ENCODE measurements at places on chromosomes 2 and 18.

DNA sequence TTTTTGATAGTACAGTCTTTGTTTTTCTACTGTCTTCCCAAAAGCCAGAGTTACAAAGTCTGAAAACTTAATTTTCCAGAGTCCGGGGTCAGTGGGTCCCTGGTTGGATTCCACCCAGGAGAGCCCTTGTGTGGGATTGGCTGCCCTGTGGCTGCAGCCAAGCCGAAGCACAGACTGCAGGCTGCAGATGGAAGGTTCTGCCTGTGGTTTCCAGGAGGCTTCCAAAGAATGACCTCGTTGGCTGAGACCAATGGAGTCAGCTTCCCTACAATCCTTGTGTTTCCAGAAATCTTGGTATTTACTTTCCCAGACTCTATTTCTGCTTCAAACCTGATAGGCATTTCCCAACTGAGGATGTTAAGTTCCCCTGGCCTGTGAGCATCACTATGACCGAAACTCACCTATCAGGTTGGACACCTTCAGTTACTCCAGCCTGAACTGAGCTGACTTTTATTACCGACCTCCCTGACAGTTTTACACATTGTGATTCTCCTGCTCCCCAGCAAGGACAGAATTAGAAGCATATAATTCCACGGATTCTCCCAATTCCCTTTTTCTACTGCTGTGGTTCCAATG lies 117.5 kb upstream of the CCDC68 start:
- DNase-seq: no peak

- DNase-seq: no peak
Measured at GRCh38 chr2:12050396-12050795, 304.0 kb downstream of the LPIN1 start.

GRCh38 chr2:64263315-64263714 lies 119.1 kb upstream of the PELI1 start:
- no peak for DNase-seq

- no peak for DNase-seq
Measured at GRCh38 chr18:8050616-8051329, 483.7 kb downstream of the PTPRM start.

GRCh38 chr2:241141214-241141770 lies 8.0 kb downstream of the PASK start:
- no peak for DNase-seq

- DNase-seq: no peak
Measured at GRCh38 chr2:63755216-63755615, 86.5 kb upstream of the UGP2 start.

GRCh38 chr2:46269001-46269400 lies 28.2 kb upstream of the EPAS1 start:
- no peak for DNase-seq

- no peak for DNase-seq
Measured at GRCh38 chr2:154425994-154426393, 272.5 kb upstream of the KCNJ3 start.

- DNase-seq: no peak
Measured at GRCh38 chr2:182898718-182899117, 32.3 kb upstream of the FRZB start.

DNA sequence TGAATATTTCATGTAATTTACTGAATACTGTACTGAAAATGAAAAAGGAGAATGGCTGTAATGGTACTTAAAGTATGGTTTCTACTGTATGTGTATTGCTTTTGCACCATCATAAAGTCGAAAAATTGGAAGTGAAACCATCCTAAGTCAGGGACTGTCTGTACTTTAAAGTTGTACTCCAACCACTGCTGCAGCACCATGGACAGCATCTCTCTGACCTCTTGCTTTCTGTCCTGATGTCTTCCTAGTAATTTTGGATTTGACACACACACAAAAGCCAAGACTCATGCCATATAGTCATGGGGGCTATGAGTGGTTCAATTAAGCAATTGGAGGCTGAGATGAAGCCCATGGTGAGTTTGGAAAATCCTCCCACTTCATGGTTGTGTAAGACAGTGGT lies 256.3 kb upstream of the PKDCC start:
- DNase-seq: no peak

DNA sequence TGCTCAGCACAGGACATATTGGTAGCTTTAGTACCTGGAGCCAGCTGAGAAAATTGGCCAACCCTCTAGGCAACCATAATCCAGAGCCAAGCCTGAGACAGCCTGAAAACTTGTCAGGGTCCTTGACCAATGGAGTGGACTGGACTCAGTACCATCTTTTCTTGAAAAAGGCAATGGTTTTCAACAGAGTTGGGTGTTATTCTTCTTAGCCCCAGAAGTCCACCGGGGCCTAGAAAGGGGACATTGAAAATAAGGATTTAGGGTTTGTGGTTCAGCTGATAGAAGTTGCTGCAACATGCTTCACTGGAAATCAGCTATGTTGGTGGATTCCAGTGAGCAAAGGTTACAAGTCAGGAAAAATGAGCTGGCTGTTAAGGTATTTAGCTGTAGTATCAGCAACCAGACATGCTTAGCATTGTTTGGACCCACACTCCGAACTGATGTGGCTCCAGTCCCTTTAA lies 22.1 kb upstream of the CNOT11 start:
- DNase-seq: no peak

- no peak for DNase-seq
Measured at GRCh38 chr2:239760596-239760995, 264.5 kb downstream of the NDUFA10 start.

GRCh38 chr2:98608962-98609604 lies 694 bp downstream of the UNC50 start:
- DNase-seq: no peak

GRCh38 chr2:176166272-176166671 lies 9.2 kb downstream of the HOXD3 start:
- DNase-seq: no peak

- DNase-seq: no peak
Measured at GRCh38 chr2:237217995-237218616, 132.4 kb downstream of the COPS8 start.

- DNase-seq: no peak
Measured at GRCh38 chr2:219274361-219274921, 4.7 kb upstream of the DNAJB2 start.

GRCh38 chr18:32919799-32920198 lies 147.0 kb upstream of the KLHL14 start:
- DNase-seq: no peak

DNA sequence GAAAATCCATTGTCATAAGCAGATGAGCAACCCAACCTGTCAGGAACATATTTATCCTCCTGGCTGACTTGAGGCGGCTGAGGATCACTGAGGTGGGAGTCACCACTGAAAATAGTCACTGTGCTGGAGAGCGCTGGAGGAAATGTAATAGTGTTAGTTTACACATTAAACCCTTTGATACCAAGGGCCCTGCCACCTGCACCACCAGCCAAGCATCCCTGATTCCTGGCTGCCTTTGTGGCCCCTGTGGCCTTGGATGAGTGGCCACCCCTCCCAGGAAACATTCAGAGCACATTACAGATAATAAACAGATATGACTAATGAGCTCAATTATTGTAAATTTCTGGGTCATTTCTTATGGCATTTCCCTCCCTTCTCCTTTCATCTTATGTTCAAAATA lies 105.9 kb downstream of the LYPD1 start:
- DNase-seq: no peak

DNA sequence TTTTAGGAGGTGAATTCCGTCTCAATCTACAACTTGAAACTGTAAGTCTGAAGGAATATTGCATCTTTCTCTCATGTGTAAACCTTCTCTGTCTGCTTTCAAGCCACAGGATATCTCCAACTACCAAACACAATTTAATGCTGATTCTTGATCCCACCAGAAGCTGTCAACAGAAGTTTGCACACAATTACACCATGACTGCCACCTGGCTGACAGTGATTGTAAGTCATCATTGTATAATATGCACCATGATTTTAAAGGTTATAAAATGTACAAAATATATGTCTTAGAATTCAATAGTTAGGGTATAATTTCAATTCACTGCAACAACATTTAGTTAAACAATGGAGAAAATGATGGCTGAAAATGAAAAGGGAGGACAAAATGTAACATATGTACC lies 18.4 kb downstream of the PREPL start:
- no peak for DNase-seq

DNA sequence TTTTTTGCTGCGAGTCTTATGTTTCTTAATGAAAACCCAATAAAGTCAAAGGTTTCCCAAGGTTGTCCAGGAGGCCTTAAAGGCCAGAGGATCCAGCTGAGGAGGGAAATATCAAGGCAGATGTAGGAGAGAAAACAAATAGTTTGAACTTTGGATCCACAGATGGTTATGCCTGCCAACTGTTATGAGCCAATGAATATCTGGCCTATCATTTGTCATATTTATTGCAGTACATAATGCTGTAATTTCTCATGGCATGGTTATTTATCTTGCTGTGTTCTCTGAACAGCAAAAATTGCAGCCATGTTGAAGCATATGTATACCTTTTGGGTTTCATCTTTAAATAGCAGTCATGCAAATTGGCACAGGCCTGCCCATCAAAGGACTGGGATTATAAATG lies 38.2 kb upstream of the CAVIN2 start:
- no peak for DNase-seq

- DNase-seq: no peak
Measured at GRCh38 chr2:88885275-88885674, 193.8 kb downstream of the RPIA start.

- no peak for DNase-seq
Measured at GRCh38 chr2:101147971-101148370, 3.2 kb downstream of the TBC1D8 start.

- DNase-seq: no peak
Measured at GRCh38 chr18:25097057-25097456, 254.9 kb downstream of the ZNF521 start.

DNA sequence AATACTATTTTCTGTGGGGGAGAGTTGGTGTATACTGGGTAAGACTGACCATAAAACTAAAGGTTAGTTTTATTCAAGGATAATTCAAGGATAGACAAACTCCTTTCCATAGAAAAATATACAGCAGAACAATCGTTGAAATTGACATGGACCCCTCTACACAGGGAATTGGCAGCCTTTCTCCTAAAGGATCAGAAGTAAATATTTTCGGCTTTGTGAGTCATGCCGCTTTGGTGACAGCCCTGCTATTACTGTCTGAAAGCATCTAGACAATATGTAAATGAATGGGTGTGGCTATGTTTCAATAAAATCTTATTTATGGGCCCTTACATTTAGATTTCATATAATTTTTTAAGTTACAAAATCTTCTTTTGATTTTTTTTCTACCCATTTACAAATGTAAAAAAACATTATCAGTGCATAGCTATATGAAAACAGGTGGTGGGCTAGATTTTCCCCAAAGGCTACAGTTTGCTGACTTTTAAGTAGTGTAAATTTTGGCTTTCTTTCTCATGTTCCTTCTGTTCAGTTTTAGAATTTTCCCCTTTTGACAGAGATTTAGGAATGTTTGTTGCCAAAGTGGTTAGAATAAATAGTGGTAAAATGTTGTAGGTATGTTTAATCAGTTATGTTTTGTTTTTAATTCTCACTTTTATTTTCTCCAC lies 270.6 kb downstream of the DCC start:
- no peak for DNase-seq

DNA sequence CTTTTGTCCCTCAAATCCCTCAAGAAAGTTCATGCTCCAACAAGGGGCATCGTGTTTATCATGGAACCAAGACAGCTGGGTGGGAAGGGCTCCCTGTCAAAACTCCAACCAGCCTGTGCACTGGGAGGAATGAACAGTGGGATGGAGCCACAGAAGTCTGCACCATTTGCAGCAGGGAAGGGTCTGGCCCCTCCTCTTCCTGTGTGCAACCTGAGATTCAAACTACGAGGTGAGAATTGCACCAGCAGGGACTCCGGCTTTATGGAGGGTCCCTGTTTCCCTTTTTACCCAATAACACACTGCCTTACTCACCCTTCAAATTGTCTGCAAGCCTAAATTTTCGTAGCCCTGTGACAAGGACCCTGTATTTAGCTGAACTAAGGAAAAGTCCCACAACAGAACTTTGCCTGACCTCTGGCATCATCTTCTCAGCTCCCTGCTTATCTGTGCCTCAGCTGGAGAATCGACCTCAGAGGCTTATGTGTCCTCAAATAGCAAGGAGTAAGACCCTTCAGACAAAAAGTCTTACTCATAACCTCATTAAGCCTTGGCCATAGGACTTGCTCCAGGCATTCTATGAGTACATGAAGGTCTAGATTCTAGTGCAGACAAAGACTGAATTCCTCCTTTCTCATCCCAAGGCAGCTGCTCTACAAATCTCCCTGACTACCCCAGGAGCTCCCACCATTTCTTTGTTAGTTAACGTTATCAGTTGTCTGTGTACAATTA lies 178.3 kb upstream of the SERPINE2 start:
- DNase-seq: no peak

DNA sequence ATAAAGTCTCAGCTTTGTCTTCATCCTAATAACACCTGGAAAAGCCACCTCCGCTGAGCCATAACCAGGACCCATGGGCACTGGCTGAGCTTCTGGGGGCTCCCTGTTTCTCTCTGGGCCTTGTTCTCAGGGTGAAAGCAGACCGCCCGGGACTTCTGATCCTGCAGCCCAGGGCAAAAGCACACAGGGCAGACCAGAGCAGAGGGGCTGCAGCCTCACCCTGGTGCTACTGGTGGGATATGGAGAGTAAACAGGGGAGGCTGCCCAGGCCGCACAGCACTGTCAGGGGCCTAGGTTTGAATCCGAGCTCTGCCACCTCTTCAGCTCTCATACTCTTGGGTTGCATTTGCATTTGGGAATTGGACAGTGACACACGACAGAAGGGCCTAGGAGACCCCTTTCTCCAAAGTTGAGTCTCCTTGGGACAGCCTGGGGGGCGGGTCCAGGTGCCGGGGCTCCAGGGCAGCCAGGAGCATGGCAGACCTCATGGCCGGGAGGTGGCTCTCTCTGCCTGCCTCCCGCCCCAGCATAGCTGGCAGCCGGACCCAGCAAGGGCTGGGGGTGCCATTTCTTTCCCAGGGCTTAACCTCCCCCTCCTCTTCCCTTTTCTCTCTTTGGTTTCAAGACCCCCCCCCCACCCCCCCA lies 164.9 kb downstream of the INHBB start:
- no peak for DNase-seq

- no peak for DNase-seq
Measured at GRCh38 chr2:226185616-226186211, 613.9 kb downstream of the IRS1 start.

DNA sequence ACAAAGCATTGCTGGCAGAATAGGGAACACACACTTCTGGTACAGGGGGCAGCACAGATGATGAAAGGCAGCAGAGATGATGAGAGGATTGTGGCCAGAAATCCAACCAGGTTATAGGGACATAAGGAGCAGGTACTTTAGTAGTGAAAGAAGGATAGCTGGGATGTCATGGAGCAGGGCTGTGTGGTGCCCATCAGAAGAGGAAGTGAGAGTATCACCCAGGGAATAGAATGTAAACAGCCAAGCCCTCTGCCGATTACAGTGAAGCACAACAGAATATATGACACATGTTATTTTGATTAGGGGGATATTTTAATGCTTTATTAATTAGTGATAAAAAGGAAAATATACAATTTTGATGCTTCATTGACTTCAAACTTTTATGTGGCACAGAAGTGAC lies 883.4 kb upstream of the CDH2 start:
- no peak for DNase-seq

DNA sequence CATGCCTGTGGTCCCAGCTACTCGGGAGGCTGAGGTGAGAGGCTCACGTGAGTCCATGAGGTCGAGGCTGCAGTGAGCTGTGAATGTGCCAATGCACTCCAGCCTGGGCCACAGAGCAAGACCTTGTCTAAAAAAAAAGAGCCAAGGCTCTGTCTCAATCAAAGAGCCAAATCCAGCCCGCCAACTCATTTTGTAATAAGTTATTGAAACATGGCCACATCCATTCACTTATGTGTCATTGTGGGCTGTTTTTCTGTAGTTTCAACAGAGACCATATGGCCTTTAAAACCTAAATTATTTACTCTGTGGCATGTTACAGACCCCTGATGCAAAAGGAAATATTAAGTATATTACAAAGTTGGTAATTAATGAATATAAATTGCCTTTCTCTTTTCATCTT lies 60.8 kb downstream of the GPR39 start:
- no peak for DNase-seq

Data from substantia nigra (tissue), 51 donors.